ENCODE measurements at places on chromosomes 11 and 22.

DNA sequence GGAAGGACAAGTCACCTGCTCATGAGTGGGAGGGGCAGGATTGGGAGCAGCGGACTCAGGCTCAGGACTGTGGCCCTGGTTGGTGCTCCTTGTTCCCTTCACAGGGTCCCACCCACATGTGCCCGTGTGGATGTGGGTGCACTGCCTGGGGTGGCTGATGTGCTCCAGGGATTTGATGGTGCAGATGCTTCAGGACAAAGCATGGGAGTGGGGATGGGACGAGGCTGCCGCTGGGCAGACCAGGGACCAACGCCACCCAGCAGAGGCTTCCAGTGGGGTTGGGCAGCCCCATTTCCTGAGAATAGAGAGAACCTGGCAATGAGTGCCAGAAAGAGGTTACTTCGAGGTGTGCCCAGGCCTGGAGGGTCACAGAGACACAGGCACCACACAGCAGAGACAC is 65.5 kb upstream of the IGLL5 start:
- no peak for DNase-seq

DNA sequence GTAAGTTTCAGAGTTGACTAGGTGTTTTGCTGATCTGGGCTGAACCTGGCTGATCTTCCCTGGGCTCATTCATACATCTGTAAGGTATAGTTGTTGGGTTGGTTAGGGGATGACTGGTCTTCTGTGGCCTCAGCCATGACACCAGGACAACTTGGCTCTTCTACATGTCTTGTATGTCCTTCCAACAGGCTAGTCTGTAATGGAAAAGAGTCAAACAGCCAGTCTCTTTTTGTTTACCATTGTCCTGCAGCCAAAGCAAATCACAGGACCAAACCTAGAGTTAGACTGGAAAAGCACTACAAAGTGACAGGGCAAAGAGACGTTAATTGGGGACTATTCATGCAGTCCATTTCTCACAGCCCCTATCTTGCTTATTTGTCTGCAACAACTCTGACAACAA is 17.8 kb downstream of the SERPING1 start:
- no peak for DNase-seq

GRCh38 chr11:73758451-73758850 is 2.4 kb downstream of the RAB6A start:
- DNase-seq: no peak

- peak; percentile 14 for DNase-seq
Observed at GRCh38 chr11:18000760-18001159, 12.1 kb downstream of the SERGEF start.

DNA sequence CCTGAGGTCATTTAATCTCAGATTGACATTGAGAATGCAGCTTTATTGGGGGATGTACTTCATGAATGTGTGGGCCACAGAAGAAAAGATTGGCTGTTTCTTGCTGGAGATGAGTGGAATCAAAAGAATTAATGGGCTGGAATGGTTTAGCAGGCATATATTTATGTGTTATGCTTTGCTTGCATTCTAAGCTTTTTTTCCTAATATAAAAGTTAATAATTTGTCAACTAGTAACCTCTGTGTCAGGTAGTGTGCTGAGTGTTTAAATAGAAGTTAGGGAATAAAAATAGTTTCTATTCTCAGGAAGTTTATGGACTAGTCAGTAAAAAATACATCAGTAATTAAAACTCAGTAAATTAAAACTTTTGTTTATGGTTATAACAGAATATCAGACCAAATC is 67.4 kb upstream of the PRODH start:
- peak; percentile 22 for DNase-seq

DNA sequence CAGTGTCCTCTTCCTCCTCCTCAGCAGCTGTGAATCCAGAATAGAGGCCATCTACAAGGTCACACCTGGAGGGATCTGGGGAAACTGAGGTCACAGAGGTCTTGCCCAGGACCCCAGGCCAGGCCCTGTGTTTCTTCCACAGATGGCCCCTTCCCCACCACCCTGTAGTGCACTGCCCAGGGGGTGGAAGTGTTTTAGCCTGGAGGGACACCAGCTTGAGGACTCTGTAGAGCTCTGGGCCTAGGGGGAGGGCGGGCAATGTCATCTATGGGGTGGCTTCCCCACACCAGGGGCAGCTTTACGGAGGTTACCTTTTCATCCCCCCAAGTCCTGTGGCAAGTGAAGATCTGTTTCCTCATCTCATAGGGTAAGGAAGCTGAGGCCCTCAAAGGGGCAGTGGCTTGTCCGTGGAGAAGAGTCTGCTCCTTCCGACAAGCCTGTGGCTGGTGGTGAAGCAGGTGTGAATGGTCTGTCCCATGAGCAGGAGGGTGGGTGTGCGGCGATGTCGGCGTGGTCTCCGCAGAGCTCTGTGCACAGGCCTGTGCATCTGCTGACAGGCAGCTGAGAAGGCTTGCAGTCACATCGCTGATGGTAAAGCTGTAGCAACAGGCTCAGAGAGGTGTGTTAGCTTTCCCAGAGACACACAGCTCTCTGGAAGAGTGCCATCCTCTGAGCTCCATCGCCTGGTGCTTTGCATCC is 74.1 kb upstream of the WNT7B start:
- DNase-seq: no peak

Data from kidney tubule cell (primary cell).